ENCODE measurements at places on chromosomes 6 and 20. TPM values are rescaled to one million over a fixed set of nuclear protein-coding genes. Genes with fewer than 3 reads are reported as not detected.

GRCh38 chr6:166398348-166398747 lies 15.6 kb upstream of the MPC1 start:
- no peak for DNase-seq

- DNase-seq, result no peak
Measured at GRCh38 chr6:34586327-34587040, 30.4 kb upstream of the SPDEF start.

Gene TFAP2C
- polyA plus RNA-seq, result 1.3 TPM

Gene PGC
- 0.17 TPM for polyA plus RNA-seq

DNA sequence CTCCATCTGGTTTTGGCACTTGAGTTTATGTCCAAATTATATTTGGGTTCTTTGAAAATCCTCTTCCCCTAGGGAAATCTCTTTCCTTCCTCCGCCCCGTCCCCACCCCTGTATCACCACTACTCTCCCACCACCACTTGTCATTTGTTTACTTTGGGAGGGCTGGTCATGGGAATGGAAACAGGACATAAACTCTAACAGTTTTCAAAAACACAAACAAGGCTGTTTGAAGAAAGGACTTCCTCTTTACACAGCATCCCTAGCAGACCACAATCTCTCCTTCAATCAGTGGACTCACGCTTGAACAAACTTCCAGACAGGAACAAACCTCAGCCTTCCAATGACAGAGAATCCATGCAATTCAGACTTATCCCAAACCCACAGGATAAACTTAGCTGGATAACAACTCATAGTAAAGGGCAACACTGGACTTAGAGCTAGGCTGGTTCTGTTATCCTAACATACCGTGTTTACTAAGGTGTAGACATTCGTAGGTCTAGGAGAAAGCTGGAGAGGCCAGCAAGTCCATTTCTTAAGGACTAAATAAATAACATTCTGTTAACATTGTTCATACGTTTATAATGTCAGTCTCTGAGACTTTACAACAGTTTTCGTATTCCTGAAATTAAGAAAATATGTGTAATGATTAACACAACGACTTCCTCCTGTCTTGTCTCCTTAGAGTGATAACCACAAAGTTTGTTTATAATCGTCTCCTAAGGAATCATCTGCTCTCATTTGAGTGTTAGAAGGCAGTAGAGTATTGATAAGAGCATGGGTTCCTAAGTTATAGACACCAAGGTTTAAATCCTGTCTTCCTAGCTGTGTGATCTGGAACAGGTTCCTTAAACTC lies 44.1 kb upstream of the CTAGE9 start:
- DNase-seq, result no peak

Gene IL20RA
- polyA plus RNA-seq, result 0.98 TPM

DNA sequence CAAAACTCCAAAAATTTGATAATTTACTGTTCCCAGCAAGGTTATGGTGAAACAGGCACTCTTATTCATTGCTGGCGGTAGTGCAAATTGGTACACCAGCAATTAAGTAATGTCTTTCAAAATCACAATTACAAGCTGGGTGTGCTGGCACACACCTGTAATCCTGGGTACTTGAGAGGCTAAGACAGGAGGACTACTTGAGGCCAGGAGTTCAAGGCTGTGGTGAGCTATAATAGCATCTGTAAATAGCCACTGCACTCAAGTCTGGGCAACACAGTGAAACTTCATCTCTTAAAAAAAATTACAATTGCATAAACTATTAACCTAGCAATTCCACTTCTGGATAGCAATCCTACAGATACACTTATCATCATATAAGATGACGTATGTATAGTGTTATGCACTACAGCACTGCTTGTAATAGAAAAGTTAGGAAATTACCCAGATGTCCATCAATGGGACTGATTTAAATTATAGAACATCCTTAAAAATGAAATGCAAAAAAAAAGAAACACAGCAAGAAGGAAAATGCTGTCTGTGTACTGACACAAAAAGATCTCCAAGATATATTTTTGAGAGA lies 31.4 kb downstream of the NCOA6 start:
- no peak for DNase-seq

Gene RIPOR3
- 6.5 TPM for polyA plus RNA-seq

Gene TPD52L1
- 85.8 TPM for polyA plus RNA-seq

- peak; percentile 51 for DNase-seq
Measured at GRCh38 chr20:45293041-45294002, 13.3 kb upstream of the RBPJL start.

Gene NR2E1
- not detected for polyA plus RNA-seq

DNA sequence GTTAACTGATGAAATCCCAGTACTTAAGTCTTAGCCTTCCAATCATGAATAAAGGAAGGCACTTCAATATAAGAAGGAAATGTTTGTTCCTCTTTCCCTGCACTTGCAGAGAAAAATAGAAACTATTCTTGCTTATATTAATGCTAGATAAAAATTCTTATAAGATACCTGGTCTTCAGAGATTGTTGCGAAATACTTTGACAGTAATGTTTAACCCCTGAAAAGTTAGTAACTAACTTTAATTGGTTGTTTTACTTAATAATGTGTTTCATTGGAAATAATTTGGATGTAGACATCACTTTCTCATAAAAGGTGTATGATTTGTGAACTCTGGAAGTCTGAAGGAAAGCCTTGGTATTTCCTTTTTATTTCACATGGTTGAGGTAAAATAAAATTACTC lies 294.2 kb upstream of the SYNCRIP start:
- no peak for DNase-seq

DNA sequence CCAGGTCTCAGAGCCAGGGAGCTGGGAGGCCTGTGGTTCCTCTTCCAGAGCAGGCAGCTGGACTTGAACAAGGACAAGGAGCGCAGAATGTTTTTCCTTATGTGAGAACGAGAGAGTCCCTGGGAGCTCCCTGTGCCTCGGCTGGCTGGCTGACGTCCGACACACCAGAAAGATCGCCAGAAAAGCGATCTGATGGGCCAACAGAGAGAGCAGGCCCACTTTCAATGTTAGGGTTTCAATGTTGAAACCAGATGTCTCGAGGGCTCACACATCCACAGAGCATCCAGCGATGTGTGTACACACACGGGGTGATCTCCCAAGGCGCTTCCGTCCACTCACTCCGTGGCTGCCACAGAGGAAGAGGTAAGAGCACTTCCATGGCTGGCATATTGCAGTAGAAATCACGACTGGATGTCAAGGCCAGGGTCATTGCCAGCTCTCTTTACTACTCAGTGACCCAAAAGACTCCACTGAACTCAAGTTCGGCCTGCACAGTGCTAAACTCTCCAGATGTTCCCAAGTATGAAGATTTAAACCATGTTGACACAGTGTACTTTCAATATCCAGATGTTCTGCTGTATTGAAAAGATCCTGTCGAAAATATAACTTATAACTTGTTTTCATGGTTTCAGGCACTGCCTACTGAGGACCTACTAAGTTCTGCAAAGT lies 70.8 kb upstream of the FOXC1 start:
- no peak for DNase-seq

DNA sequence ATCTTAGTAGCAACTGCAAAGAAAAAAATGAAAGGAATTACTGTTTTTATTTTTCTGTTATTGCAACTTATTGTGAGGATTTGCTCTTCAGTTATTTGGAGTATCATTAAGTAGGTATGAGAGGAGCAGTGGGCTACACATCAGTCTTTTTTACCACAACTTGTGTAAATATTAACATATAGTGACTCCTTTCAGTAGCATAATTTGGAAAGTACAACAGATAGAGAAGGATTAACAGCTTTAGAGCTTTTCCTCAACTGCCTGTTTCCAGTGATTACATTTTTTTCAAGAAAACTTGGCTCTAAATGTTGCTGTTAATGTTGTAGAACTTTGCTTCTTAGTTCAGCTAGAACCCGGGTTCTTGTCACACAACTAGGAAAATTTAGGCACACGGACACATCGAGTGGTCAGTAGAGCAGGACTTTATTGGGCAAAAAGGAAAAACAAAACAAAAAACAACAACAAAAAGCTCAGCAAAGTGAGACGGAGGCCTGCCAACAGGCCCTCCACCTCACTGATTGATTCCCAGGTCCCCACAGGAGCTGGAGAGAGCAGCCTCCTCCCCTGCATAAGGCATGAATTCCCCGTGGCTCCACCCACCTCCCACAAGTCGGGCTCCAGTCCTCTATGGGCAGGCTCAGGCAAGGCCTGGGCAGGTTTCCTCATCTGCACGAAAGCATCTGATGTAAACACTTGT lies 75.1 kb downstream of the ADGRG6 start:
- DNase-seq, result no peak

DNA sequence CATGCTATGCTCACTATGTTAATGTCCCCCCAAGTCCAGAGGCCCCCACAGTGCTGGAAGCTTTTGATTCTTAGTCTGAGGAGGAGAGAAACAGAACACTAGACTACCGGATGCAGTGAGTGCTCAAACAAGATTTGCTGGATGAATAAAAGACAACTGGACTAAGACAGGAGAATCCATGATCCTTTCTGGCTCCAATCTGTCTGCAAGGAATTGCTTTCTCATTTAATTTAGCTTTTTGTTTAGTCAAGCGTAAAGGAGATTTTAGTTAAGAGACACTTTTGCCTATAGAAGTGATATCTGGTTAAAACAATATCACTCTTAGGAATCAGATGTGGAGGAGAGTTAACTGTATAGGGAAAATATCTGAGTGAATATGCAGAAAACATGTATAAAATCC lies 13.5 kb downstream of the LYRM4 start:
- DNase-seq, result no peak

Gene C6orf58
- polyA plus RNA-seq, result 1.2 TPM

GRCh38 chr6:43296780-43297497 lies 1.1 kb upstream of the SLC22A7 start:
- DNase-seq, result no peak

- no peak for DNase-seq
Measured at GRCh38 chr20:14220986-14221385, 116.4 kb downstream of the FLRT3 start.

DNA sequence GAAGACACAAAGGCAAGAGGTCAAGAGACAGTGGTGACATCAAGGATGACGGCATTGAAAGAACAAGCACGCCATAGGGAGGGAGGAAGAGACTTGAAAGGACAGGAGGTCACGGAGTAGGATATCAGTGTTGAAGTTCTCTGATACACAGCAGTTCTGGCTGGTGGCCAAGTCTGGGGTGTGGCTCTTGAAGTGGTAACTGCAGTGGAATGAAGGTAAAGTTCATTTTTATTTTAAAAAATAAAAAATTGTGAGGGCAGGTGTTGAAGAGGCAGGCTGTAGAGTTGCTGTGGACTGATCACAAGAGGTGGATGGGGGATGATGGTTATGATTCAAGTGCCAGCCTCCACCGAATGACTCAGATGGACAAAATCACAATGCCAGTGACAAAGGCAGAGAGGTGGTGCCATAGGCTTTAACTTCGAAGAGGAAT lies 53.2 kb upstream of the BMP2 start:
- DNase-seq, result no peak

GRCh38 chr20:62716198-62716940 lies 7.7 kb downstream of the NTSR1 start:
- no peak for DNase-seq

GRCh38 chr6:27507041-27507956 lies 34.4 kb upstream of the ZNF184 start:
- no peak for DNase-seq

DNA sequence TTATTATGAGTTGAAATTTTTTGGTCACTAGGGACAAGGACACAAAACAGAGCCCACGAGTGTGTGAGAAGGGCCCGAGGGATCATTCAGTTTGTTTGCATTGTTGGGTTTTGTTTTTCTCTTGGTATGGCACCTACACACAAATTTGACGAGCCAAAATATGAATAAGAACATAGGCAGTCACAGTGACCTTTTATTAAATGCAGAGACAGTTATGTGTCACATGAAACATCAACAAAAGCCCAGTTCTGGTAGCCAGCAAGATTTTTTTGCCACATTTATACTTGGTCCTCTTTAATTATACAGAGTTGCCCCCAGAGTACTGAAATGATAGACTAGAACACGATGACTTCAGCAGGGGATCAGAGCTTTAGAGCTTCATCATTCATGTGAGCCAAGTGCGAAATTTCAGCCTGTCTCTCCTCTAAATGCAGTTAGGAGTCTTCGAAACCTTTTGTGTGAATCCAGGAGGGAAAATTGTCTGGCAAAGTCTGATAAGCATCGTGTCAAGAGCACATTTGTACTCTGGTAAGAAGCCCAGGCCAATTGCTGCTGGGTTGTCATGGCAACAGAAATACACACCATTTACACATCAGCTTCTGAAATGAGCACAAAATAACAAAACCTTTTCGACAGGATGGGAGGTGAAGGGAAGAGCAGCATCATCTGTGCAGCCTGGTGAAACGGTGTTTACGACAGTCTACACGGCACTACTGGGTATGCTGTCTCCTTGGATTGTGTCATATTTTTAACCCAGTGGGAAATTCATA lies 79.2 kb upstream of the RIPOR2 start:
- no peak for DNase-seq

Gene RHAG
- polyA plus RNA-seq, result 1.2 TPM

DNA sequence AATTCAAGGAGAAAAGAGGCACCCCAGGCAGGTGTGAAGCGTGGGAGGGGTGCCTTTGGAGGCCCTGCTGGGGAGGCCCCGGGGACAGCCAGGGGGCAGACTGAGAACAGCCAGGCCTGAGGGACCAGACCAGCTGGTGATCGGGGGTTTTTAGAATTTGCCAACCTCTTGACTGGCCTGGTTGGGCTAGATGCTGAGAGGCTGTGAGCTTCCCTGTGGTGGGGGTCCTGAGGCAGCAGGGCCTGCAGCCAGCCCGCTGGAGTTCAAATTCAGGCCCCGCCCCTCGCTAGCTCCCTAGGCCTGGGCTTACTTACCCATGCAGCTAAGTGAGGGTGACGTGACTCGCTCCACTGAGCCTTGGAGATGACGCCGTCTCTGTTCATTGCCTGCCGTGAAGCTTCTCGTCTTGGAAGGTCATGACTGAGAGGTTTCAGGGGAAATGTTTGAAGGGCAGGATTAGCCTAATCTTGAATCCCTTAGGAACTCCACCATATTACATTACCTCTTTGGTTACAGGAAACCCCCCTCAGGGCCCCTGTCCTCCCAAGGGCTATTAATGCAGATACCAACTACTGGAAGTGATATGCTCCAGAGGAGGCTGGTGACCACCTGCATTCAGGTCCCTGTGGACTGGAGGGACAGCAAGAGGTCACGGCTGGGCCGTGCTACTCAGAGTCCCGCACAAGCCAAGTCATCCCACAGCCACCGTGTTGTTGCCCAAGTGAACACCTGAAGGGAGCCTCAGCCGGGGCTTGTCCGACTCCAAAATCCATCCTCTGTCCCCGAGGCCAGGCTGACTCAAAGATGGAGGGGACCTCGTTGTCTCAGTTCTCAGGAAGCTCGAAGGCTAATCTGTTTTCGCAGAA lies 73.9 kb upstream of the DUSP22 start:
- DNase-seq, result no peak

DNA sequence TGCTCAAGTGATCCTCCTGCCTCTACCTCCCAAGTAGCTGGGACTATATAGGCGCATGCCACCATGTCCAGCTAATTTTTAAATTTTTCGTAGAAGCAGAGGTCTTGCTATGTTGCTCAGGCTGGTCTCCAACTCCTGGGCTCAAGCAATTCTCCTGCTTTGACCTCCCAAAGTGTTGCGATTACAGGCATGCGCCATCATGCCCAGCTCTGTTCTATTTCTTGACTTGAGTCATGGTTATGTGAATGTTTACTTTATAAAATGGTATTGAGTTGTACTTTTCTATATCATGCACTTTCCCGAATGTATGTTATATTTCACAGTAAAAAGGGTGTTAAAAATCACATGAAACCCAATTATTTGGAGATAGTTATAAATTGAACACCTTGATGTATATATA lies 17.3 kb upstream of the ATXN1 start:
- DNase-seq, result no peak

Gene TIAM2
- 16.9 TPM for polyA plus RNA-seq

- no peak for DNase-seq
Measured at GRCh38 chr6:1665214-1665613, 55.5 kb downstream of the FOXC1 start.

Gene BPIFB1
- 0.05 TPM for polyA plus RNA-seq
